ENCODE measurements at places on chromosomes 2 and 18. TPM values are rescaled to one million over a fixed set of nuclear protein-coding genes. Genes with fewer than 3 reads are reported as not detected.

Gene OST4
- total RNA-seq, result 127 TPM

- DNase-seq, result peak; percentile 66
These were observed 34.1 kb upstream of the GNAL start for GRCh38 chr18:11654736-11655605.

Gene DHRS9
- total RNA-seq, result 0.33 TPM

DNA sequence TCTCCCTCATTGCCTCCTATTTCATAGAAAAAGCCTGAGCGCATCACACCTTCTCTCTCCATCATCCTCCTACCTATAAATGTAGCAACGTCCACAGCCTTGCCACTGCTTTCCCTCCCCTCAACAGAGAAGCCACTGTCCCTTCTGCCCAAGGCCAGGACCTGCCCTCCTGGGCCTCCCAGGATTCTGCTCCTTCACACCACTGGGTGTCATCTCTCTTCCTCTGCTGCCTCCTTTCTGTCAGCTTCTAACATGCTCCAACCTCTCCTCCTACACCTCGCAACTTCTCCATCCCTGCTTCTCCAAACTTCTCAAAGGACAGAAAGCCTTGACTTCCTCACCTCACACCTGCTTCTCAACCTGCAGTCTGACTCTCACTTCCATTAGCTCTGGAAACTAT lies 21.2 kb upstream of the ME2 start:
- DNase-seq, result no peak

Gene CYS1
- not detected for total RNA-seq

Gene CD28
- not detected for total RNA-seq

Gene LINC00305
- total RNA-seq, result not detected

- no peak for DNase-seq
These were observed 56.3 kb downstream of the TIMM21 start for GRCh38 chr18:74204526-74205152.

Gene NPAS2
- total RNA-seq, result 9.8 TPM

GRCh38 chr2:99775585-99775984 lies 285.8 kb upstream of the REV1 start:
- DNase-seq, result no peak

GRCh38 chr2:97359861-97360584 lies 229.7 kb downstream of the ANKRD36B start:
- DNase-seq, result peak; percentile 35

DNA sequence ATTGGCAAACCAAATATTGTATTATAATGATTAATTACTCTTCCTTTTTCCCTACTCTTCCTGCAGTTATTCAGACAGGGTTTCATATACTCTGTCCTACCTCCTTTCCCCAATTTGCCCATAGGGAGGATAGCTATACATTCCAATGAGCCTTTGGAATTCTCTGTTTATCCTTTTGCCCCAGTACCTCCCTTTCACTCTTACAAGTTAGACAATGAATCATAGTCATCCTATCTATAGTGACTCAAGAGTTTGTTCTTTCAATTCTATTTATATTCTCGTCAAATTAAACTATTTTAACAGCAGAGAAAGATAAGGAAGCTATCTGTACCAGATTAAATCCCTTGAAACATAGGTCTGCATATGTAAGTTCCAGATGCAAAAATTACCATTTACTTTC lies 437.5 kb downstream of the NR4A2 start:
- DNase-seq, result no peak

Gene HOXD12
- not detected for total RNA-seq

DNA sequence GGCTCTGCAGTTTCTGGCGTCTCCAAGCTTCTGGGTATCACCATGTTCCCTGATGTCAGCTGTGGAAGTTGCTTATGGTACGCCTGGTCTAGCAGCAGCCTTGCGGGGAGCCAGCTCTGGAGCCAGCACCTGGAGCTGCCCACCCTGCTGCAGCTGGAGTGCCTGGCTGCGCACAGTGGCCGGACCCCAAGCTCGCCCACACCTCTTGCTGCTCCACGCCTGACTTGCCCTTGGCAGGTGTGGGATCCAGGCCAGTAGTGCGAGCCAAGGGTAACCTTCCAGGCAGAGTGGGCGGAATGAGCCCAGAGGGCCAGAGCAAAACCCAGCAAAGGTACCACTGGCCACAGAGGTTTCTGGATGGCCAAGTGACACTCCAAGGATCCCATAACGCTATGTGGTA lies 13.2 kb upstream of the EML6 start:
- no peak for DNase-seq

GRCh38 chr18:79580498-79581171 lies 99.0 kb upstream of the CTDP1 start:
- DNase-seq, result no peak

Gene REG1B
- total RNA-seq, result not detected

- DNase-seq, result no peak
These were observed 41.5 kb downstream of the BIN1 start for GRCh38 chr2:127065299-127065939.

- DNase-seq, result no peak
These were observed 403.0 kb downstream of the NBAS start for GRCh38 chr2:15158100-15158499.

Measured in HT-29 (cell line).